ENCODE measurements at places on chromosomes 2 and 18.

DNA sequence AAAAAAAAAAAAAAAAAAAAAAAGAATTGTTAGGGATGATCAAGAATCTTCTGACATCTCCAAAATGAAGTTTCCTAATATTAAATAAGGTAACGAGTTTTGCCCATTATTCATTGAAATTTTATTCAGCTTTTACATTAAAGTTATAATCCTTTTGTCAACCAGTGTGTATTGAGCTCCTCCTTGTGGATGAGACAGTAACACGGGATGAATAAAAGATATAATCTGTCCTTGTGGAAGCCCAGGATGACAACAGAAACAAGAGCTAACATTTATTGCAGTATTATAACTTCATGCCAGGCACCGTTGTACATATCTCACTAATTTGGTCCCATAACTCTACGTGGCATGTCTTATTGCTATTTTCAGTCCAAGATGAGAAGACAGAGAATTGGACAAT, 33.4 kb upstream of the SERPINB7 start:
- DNase-seq, result no peak

DNA sequence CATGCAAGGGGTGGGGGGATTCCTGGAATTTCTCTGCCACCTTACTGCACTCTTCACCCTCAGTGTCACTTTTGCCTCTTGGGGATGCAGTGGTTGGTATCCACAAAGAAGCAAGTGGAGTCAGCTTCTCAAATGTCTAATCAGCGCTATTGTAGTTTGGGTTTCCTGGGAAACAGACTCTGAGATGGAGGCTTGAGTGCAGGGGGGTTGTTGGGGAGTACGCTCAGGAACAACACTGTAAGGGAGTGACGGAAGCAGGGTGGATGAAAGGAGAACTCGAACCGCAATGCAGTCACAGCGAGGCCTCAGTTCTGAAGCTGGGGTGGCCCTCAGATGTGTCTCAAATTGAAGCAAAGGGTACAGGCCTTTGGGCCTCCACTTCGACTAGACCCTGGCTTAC, 73.6 kb upstream of the EPC2 start:
- DNase-seq, result no peak

DNA sequence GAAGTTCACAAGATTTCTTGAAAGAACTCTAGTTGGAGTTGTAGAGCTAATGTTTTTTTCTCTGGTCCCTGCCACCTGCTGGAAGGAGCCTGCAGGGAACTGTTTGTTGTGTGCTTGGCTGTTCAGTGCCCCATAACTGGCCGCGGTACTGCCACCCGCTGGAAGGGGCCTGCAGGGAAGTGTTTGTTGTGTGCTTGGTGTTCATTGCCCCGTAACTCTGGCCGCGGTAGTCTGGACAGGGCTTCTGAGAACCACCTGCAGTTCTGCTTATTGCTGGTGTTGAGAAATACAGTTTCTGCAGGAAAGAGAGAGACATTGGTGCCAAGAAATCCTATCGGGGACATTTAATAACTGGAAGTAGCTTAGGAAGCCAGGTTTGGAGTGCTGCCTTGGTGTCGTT, 58.1 kb downstream of the AGAP1 start:
- DNase-seq, result no peak

- no peak for DNase-seq
These were observed 30.8 kb downstream of the TBC1D8 start for GRCh38 chr2:101120124-101120996.

- DNase-seq, result no peak
These were observed 416.8 kb upstream of the MYT1L start for GRCh38 chr2:2747797-2748301.

DNA sequence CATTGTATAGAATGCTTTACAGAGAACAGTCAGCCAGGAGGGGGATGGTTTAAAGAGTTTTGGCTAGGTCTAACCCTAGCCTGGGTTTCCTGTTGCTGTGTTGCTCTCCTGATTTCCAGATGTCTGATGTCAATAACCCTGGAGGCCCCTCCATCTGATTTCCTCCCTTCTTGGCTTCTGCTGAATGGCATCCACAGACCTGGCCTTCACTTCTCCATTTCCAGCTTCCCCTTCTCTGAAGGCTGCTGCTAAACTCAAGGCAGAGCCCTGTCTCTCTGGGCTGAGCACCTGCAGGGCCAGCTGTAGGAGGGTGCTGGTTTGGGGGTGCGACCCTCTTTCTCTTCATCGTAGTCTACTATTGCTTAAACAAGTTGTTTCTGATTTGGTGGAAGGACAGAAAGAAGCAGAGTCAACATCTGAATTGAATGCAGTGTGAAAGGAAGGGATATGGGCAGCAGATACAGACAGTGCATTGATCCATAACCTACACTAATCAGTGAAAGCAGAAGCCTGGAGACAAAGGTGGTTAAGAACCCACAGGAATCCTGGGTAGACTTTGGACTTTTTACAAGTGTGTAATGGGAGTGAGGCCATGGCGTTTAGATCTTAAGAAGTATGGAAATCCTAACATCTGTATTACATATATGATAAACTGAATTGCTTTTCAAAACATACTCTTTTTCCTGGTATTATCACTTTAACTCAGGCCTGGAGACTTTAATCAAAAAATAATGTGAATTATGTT, 153.6 kb downstream of the HRH4 start:
- DNase-seq, result no peak

DNA sequence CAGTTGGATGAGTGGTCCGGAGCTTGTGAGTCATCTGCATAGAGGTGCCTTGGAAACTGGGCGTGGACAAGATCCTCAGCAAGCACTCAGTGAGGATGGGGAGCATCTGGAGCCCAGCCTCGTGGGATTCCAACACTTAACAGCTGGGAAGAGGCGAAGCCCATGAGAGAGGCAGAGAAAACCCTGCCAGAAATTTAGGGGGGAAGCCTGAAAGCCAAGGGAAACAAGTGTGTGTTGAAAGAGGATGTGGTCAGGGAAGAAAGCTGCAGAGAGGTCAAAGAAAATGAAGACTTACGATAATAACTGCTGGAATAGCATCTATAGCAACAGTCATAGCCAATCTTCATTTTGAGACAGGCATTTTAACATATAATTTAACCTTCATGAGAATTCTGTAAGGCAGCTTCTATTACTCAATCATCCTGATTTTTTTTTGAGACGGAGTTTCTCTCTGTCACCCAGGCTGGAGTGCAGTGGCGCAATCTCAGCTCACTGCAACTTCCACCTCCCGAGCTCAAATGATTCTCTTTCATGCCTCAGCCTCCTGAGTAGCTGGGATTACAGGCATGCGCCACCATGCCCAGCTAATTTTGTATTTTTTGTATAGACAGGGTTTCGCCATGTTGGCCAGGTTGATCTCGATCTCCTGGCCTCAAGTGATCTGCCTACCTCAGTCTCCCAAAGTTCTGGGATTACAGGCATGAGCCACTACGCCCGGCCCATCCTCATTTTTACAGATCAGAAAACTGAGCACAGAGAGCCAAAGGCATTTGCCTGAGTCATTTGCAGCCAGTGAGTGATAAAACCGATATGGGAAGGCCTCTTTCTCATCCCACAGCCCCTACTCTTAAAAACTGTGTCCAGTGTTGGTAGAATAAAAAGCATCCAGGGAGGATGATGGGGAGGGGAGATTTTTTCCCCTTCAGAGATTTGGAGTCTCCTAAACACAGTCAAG, 214.4 kb upstream of the EPAS1 start:
- DNase-seq, result no peak
